Thoracic aorta (tissue), 2 donors: ENCODE measurements at places on chromosomes 4 and X.

GRCh38 chr4:10123227-10124101, 6.9 kb upstream of the WDR1 start:
- no peak for DNase-seq

DNA sequence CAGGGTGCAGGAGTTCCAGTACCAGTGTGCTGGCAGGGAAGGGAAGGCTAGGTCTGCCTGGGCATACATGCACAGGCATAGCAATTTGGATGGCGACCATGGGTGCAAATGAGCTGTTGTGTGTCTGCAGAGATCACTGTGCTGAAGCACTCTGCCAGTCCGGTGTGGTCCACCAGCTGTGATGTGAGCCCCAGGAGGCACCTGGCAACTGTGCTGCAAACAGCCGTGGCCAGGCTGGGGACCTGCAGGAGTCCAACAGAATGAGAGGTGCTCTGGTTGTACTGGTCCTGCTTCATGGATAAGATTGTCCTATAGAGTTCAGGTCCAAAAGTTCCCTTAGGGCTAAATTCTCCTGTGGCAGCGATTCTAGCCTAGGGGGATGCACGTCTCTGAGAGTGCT, 6.1 kb downstream of the FAM47A start:
- no peak for DNase-seq

- DNase-seq = no peak
Observed at GRCh38 chr4:74159143-74159709, 1.3 kb downstream of the MTHFD2L start.

GRCh38 chr4:71687056-71687455, 96.8 kb downstream of the GC start:
- no peak for DNase-seq

DNA sequence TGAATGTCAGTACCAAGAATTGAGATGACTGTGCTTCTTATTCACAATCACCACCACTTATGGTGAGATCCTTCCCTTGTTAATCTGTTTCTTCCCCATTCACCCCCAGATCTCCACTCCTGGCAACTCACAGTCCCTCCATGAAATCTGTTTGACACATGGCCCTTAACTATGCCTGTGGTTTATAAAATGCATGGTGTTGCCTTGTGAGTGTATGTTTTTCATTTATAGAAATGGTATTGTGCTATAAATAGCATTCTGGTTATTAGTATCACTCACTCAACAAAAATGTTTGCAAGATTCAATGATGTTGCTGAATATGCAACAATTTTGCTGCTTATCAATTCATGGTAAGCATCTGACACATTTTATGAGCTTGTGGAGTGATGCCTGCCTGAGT, 131.0 kb downstream of the PRKX start:
- no peak for DNase-seq

GRCh38 chr4:26055855-26056254, 141.8 kb downstream of the SMIM20 start:
- no peak for DNase-seq

GRCh38 chrX:129736491-129736890, 2.3 kb upstream of the XPNPEP2 start:
- no peak for DNase-seq

DNA sequence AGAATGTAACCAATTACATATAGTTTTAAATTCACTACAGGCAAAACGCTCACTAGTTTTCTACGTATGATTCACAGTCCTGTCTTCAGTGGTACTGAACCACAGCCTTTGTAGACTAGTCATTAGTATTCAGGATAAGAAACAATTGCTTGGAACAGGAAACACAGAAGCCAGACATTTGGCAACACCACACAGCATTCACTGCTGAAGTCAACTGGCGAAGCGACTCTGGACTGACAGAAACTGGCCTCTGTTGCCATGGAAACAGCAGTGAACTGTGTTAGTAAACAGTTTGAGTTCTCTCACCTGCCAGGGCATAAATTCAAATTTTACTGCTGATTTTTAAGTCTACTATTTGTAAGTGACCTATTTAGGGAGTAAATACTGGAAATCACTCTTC, 57.6 kb downstream of the MAPK10 start:
- no peak for DNase-seq

GRCh38 chrX:7205037-7205577, 57.2 kb upstream of the PUDP start:
- no peak for DNase-seq

GRCh38 chrX:154477891-154478477, 1.1 kb downstream of the LAGE3 start:
- no peak for DNase-seq

GRCh38 chrX:14022019-14022418, 7.7 kb downstream of the GEMIN8 start:
- DNase-seq = no peak

- no peak for DNase-seq
Observed at GRCh38 chr4:155411546-155411945, 34.8 kb upstream of the MAP9 start.

DNA sequence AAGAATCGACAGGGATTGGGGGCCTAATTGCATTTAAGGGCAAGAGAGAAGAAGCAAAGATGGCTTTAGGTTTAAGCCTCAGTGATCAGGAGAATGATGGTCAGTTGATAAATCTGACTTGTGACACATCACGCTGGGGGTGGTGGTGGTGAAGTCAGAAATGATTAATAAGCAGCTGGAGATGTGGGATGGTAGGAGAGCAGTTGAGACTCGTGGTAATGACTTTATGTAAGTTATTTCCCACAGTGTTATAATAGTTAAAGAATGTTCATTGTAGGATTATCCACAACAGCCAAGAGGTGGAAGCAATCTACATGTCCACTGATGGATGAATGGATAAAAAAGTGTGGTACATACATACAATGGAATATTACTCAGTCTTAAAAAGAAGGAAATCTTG, 178.9 kb upstream of the GPC4 start:
- no peak for DNase-seq
